ENCODE measurements at places on chromosomes 3 and 15.

DNA sequence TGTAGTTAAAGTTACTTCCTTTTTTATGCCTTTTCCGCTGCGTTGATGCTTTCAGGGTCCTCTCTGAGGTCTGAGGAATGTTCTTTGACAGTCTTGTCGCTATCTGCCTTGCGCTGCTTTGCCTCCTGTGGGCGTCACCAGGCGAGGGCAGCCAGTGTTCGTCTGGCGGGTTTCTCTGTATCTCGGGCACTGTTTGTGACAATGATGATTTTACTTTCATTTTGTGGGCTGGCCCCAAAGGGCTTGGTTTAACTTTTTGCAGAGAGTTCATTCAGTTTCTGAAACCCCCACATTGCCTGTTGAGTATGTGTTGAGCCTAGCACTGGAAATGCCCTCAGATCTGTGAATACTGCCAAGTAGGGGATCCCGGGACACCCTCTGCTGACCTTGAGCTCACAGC is 24.6 kb upstream of the SACM1L start:
- DNase-seq = no peak

- no peak for DNase-seq
Observed at GRCh38 chr15:63718590-63719035, 115.1 kb downstream of the HERC1 start.

GRCh38 chr3:130088061-130088460 is 6.4 kb downstream of the ALG1L2 start:
- no peak for DNase-seq

DNA sequence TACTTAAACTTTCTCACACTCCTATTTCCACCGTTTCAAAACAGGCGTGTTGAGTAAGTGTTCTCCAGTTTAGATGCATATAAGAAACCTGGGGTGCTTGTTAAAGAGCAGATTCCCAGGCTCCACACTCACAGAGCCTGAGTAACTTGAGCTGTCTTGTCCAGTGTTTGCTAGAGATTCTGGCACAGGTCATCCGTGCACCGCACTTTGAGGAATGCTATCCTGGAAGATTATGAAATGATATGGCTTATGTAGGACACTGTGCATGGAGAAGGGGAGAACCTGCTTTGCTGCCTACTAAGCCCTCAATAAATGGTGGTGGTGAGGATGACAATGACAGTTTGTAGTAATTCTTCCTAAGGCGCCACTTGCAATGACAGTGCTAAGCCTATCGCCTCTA is 273.7 kb downstream of the PDZRN3 start:
- no peak for DNase-seq

DNA sequence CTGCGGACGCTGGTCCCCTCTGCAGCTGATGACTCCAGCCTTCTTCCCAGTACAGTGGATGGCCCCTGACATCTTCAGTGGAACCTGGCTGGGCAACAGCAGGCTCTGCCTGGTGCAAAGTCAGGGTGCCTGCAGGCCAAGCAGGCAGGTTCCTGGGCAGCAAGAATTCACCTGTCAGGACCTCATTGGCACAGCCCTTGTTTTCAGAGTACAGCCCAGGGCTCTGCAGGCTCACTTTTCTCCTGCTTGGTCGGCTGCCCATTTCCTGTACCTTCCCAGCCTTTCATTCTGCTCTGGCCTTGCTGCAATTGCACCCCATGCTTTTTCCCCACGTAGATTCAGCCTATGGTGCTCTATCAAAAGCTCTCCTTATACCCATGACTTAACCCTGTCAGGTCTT is 56.0 kb downstream of the LRTM1 start:
- DNase-seq = no peak

- no peak for DNase-seq
Observed at GRCh38 chr15:50355619-50355905, 564 bp upstream of the GABPB1 start.

DNA sequence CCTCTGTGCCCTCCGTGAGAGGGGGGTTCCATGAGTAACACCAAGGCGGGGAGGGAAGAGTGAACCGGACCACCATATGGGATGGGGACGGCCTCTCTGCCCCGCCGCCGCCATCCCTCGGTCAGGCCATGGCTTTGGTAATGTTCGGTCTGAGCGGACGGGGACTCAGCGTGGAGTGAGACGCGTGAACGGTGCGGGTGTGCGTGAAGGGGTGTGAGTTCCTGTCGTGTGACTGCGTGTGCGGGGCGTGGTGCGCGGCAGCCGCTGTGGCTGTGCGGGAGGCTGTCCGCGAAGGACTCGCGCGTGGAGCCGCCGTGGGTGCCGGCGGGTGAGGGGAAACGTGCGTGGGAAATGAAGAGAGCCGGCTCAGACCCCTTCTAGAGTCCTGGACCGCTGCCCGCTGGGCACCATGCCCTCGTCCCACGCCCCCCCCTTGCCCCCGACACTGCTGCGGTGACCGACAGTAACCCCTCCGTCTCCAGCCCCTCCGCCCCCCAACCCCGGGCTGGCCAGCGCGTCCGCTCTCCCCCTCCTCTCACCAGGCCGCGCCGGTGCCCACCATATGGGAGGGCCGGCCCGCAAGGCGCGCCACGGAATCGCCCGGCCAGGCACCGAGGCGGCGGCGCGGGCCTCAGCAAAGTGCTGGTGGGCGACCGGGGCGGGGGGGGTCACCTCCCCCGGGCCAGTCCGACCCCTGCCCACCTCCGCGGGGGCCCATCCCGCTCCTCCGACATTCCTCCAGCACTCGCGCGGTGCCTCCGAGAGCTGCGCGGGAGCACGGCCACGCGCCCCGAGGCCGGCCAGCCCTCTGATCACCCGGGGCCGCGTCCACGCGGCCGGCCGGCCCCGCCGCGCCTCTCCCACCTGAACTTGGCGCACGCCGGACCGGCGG is 589 bp downstream of the KLF15 start:
- DNase-seq = no peak

DNA sequence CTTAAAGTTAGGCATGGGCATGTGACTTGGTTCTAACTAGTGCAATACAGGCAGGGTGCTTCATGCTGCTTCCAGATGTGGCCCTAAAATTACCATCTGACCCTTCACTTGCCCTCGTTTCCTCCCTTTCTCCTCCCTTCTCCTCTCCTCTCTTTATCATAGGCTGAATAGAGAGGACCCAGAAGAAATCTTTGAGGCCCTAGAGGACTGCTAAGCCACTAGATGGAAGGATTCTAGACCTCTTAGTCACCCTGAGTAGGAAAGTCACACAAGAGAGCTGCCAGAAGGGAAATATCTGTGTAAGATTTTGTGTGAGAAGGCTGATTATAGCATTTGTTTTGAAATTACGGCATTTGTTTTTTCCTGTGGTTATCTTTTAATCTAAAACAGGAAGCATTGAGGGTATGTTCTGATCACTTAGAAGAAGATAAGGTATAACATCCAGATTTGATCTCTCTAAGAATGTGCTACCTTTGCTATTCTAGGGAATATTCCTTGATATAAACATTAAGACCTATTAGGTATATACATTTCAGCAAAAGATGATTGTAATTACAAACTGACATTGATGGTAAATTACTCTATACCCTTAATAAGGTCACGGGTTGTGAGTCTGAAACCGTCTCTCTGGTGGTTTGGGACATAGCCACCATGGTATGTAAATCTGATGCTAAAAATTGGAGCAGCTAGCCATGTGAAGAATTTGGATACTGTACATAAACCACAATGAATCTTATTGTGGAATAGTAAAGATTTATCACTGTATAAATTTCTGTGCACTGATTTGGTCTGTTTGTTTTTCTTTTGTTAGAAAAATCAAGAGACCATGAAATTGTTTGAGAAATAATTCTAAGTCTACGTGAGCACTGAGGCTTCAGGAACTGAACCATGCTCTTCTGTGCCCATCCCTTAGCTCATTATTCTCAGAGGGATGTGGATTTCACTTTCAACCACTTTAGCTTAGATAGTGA is 84.1 kb downstream of the TP63 start:
- no peak for DNase-seq

- DNase-seq = no peak
Observed at GRCh38 chr3:159030886-159031679, 229.2 kb downstream of the MFSD1 start.

DNA sequence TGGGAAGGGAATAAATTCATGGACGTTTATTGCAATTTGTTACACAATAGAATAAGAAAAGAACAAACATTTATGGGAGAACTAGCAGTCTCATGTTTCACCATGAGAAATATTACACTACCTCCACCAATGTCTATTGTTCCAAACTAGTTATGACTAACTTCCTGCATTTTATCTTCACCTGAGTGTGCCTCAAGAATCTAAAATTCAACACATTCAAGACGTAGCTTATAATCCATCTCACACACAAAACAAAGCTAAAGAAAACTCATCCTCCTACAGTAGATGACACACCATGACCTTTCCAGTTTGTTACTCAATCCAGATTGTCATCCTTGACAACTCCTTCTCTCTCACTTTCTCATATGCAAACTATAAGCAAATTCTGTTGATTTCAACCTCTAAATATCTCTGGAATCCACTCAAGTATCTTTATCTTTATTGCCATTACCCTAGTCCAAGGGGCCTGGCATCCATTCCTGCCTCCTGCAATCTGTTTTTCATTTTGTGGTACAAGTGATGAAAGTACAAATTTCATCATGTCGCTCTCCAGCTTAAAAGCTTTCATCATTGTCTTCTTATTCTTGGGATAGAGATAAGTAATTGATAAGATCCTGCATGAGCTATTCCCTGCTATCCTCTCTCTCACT is 229.9 kb downstream of the NR2F2 start:
- no peak for DNase-seq

GRCh38 chr3:176961916-176962315 is 235.4 kb downstream of the TBL1XR1 start:
- DNase-seq = no peak

DNA sequence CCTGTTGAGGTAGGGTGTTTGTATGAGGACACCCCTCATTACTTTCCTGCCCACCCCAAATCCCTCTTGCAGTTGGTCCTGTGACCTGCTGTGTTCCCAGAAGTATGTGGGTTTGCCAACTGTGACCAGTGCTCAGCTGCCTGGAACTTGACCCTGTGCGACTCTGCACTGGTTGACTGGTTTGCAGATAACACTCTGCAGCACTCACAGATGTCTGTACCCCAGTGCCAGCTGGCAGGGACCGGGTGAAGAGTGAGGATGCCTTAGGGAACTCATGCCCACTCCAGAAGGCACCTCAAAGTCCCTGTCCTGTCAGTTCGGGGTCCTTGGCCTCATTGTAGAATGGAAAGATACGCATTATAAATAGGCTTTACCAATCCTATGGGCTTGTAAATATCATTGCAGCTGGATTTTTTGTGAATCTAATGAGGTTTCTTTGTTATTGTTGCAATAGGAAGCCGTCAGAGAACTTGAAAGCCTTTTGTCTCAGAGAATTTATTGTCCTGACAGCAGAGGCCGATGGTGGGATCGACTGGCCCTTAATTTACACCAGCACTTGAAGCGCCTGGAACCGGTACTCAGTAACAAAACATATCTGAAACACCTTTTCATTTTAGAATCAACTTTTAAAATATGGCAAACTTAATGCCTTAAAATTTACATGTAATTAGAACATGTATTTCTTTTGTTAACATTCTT is 18.2 kb downstream of the FAN1 start:
- no peak for DNase-seq

DNA sequence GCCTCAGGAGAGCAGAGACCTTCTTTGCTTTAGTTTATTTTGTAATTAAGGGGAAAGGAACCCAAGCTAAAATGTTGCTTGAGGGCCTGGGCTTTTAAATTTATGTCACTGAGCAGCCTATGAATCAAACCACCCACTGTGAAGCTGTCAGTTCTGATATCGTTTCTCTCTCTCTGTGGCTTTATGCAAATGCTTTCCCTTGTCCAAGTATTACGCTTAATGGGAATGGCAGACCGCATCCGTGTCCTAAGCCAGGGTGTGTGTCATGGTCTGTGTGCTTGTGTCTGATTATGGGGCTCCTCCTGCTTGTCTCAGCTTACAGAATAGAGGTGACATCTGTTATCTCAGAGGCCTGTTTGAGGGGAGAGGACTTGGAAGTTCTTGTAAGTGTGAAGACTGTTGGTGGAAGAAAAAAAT is 82.4 kb downstream of the EBLN2 start:
- DNase-seq = no peak

GRCh38 chr3:14139771-14140170 is 14.9 kb downstream of the TMEM43 start:
- no peak for DNase-seq

DNA sequence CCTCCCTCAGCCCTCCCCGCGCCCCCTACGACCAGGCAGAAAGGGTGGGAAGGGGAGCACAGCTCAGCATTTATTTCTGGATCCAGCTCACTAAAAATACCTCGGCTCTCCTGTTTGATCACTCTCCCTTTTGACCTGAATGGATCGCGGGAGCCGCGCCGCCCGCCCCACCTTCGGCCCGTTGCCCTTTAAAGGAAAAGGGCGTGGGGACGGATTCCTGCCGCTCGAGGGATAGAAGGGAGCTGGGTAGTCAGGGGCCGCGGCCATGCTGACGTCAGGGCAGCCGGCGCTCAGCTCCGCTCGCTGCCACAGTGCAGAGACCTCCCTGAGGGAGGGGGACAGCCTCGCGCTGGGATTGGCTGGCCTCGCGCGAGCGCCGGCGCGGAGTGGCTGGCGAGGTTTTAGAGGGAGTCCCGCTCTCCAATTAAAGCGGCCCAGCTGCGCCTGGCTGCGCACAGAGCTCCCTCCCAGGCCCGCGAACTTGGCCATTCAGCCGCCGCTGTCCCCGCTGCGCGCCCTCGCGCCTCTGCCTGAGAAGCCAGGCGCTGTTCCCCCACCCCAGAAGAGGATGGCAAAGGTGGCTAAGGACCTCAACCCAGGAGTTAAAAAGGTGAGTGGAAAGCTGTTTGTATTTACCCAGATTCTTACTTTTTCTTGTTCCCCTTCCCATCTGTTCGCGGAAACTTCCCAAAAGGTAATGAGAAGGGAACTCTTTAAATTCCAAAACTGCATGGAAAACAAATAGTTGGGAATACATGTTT is at the start of gene LMCD1:
LMCD1 (plus strand) TSS at position 453 of the 761 bp plus-strand sequence; CDS start at position 569, 116 bp downstream.
- DNase-seq = peak; percentile 83

DNA sequence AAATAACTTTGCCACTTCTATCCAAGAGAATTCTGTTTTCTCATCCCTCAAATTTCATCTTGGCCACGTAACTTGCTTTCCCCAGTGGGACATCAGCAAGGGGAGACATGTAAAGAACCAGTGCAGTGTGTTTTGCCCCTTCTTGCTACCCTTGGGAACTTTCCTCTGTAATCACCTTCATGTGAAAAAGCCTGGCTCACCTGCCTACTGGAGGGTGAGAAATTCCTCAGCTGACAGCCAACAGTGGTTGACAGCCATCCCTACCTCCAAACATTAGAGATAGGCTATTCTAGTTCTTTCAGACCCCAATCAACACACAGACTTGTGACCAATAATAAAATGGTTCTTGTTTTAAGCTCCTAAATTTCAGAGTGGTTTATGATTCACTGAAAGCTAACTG is 333.9 kb upstream of the TBC1D5 start:
- DNase-seq = no peak

DNA sequence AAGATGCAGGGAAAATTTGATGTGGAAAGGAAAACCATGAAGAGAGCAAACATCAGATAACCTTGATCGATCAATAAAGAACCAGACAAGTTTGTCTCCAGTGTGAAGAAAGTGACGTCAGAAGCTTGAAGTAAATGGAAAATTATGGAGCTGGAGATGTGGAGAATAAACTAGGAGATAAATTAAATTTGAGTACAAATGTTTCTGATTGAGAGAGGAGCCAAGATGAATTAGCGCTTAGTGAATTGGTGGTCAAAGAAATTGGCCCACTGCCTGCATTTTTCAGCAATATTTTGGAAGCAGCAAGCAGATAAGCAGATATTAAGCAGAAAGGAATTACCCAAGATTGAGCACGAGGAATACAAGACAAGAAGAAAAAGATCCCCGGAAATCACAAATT is 567.3 kb upstream of the ZNF385D start:
- DNase-seq = no peak
